ENCODE measurements at places on chromosomes 12 and 14.

GRCh38 chr12:62808166-62808879 is 126.6 kb downstream of the PPM1H start:
- DNase-seq = no peak

DNA sequence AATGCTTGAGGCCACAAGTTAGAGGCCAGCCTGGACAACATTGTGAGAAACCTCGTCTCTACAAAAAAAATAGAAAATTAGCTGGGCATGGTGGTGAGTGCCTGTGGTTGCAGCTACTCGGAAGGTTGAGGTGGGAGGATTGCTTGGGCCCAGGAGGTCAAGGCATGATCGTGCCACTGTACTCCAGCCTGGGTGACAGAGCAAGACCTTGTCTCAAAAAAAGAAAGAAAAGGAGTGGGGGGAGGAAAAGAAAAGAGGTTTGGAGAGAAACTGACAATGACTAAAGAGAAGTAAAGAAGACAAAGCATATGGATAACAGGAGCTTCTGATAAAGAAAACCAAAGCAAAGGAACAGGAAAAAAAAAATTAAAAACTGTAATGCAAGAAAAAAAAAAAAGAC is 37.4 kb upstream of the SELPLG start:
- DNase-seq = no peak

- no peak for DNase-seq
These were observed 77.9 kb upstream of the HOXC13 start for GRCh38 chr12:53860426-53861345.

DNA sequence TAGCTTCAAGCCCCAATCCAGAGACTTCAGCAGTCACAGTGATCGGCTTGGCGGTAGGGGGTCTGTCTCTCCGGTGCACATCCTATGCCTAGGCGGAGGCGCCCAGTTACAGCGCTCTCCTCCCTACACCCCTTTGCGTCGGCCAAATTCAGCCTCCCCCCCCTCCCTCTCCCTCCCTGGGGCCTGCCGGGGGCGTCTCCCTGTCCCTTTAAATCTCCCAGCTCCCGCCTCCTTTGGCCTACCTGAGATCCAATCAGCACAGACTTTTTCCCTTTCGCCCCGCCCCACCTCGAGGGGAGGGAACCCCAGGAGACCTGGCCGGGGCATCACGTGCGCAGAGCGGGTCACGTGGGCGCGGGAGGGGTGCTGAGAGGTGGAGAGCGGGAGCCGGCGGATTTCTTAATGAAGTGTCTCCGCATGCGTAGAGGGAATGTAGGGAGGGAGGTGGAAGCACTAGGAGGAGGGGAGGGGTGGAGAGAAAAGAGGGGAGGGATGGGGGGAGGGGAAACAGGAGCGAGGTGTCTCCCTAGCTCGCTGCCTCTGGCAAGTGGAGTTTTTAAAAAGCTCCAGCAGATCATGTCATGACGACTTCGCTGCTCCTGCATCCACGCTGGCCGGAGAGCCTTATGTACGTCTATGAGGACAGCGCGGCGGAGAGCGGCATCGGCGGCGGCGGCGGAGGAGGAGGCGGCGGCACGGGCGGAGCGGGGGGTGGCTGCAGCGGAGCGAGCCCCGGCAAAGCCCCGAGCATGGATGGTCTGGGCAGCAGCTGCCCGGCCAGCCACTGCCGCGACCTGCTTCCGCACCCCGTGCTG is at the start of gene HOXC13:
Gene HOXC13 (plus strand): TSS at position 506 of the 815 bp plus-strand sequence. CDS start 76 bp downstream, at position 582.
- peak; percentile 98 for DNase-seq

DNA sequence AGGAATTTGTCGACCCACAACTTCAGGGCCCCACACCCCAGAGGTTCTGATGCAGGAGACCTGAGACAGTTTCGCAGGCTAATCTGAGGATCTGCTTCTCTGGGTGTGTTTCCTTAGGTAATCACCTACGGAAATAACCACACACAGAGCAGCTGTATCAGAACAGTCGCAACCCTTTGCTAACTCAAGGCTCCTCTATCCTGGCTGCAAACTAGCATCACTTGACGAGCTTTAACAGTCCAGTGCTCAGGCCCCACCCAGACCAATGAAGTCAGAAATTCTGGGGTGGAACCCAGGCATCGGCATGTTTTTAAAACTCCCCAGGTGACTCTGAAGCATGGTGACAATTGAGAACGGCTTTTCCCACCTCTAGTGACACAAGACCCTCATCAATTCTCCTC is 20.7 kb downstream of the SLC7A7 start:
- no peak for DNase-seq

- no peak for DNase-seq
These were observed 190.1 kb downstream of the TTC8 start for GRCh38 chr14:89014569-89014850.

DNA sequence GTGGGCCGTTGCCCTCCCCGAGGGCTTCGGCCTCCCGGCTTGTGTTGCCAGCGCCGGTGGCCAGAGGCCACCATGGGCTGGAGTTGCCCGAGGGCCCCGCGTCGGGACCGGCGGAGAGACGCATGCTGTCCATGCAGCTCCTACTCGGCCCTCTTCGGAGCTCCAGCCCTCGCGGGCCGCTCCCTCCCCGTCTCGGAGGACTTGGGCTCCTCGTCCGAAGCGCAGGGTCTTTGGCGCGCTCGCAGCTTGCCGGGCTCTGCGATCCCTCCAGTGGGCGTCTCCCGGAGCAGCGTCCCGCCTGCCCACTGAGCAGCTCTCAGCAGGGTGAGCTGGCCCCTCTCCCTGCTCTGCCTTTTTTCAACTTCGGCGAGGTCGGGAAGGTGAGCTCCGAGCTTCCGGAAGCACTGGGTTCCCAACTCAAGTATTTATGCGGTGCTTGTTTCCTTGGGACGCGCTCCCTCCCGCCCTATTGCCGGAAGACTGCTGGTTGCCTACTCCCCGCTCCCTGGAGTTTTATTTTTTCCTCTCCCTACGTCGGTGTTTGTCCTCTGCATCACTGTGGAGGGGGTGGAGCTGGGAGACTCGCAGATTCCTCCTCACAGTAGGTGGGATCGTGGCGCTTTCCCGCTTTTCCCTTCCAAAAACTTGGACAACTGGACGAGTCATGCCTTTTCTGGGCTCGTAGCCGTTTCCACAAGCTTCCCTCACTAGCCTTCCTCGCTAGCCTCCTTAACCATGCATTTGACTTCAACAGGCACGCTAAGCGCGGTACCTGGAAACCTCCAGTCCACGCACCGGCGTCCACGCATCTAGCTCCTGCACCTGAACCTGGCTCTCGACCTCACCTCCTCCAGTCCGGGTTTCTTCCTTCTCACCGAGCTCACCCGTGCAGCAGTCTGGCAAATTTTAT is at the start of gene AVPR1A:
Gene AVPR1A (minus strand): TSS at position 489 of the 910 bp plus-strand sequence. CDS start 365 bp downstream, at position 124.
- peak; percentile 60 for DNase-seq

DNA sequence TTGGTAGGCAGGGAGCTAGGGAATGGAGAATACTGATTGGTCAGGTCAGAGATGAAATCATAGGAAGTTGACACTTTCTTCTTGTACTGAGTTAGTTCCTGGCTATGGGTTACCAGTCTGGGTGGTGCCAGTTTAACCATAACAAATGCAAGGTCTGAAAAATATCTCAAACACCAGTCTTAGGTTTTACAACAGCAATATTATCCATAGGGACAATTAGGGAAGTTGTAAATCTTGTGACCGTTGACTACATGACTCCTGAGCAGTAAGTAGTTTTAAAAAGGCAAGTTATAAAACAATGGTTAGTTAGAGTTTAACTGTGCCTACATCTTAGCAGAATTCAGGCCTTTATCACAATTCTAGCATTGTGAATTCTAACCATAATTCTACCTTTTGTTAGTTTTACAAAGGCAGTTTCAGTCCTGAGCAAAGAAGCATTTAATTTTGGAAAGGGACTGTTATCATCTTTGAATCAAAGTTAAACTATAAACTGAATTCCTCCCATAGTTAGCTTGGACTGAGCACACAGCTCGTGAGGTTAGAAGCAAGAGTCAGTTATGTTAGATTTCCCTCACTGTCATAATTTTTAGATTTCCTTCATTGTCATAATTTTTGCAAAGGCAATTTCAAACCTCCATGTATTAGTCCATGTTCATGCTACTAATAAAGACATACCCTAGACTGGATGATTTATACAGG is 19.7 kb upstream of the MON2 start:
- DNase-seq = no peak

- peak; percentile 23 for DNase-seq
These were observed 1117.6 kb upstream of the TMEM132C start for GRCh38 chr12:127149226-127149964.

DNA sequence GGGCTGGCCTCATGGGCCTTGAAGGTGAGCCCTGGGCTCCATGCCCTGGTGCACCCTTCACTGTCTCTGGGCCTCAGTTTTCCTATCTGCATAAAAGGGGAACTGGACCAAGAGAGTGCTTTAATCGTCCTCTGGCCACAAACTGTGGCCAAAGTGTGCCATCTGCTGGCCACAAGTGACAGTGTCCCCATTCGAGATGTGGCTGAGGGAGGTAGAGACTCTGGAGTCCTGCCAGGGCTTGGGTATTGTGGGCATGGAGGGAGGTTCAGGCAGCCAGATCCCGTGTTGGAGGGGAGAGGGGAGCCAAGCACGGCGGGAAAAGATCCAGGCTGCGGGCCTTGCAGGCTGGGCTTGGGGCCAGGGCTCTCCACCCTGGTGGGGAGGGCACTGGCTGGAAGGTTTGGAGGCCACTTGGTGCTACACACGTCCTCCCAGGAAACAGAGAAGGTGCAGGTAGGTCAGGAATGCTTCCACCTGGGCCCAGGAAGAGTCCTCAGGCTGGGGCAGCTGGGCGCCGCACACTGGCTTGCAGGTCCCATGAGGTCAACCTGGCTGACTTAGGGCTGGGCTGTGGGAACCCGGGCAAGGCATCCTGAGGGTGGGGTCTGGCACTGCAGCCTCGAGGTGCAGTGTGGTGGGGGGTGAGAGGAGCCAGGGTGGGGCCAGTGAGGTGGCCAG is 7.3 kb upstream of the KIF26A start:
- DNase-seq = peak; percentile 52

DNA sequence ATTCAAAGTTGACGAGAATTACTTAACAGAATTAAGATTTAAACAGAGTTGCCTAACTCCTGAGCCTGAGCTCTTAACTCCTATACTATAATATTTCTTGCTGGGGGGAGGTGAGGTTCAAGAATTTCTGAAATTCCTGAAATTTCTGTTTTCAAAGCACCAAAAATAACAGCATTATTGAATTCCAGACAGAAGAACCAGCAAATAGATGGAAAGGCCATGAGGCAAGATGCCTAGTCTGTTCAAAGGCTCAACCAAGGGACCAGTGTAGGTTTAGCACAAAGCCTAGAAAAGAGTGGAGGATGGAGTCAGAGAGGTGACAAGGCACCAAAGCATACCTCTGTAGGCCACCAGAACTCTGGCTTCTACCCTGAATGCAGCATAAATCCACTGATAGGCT is 76.4 kb downstream of the PPP1R12A start:
- no peak for DNase-seq

- DNase-seq = no peak
These were observed 214.9 kb downstream of the CNTN1 start for GRCh38 chr12:40907115-40907527.

DNA sequence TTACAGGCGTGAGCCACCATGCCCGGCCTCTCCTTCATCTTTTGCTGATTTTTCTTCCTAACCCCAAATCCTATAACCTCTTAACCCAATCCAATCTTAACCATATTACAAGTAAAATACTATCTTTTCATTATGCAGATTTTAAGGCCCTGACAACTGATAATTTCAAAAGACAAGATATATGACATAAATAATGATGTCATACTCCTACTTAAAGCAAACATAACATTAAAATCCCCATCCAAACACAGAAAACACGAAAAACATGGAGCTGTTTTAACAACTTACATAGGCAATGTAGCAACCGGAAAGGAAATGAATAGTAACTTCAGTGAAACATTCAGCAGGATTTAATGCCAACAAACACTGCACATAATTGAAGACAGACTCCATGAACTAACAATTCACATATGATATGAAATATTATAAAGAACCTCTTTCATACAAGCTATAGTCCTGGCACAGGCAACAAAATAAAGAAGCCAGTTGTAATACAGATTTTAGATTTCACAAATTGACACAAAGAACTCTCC is 21.5 kb downstream of the USP44 start:
- DNase-seq = no peak

DNA sequence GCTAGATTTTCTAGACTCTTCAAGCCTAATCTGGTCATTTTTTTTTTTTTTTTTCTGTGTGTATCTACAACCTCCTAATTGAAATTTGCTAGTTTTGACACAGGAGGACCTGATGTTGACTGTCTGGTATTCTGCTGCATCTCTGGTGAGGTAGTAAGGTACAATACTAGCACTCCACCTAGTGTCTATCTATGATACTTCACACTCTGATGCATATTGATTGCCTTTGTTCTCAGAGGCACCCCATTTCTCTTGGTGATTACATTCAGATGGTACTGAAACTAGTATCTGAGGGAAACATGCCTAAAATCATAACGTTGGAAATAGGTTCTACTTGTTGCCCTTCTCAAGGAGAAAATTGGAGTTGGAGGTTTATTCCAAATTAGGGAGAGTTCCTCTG is 930.5 kb upstream of the NOVA1 start:
- no peak for DNase-seq

- DNase-seq = peak; percentile 98
These were observed at the start of gene SUDS3 for GRCh38 chr12:118376089-118377020. Gene SUDS3, plus strand, starts transcription at chr12:118376555. Its CDS starts 137 bp downstream, at chr12:118376692.

DNA sequence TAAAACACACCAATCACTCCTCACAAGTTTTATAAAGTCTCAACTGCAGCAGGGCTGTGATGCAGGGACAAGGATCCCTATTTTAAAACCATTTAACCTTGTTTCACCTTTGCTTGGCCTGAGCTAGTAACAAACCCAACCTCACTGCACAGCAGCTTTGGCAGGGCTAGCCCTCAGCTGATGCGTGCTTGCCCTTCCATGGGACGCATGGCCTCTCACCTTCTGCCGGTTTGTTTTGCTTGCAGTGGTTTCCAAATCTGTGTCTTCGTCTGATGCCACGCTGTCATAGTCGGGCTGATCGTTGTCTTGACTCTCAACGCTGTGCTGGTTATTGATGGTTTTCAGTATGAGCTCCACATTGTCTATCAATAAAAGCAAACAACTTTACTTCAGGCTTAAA is 43.3 kb downstream of the GIT2 start:
- DNase-seq = no peak

GRCh38 chr14:72439707-72440106 is 454.2 kb downstream of the DPF3 start:
- no peak for DNase-seq

- no peak for DNase-seq
These were observed 15.3 kb upstream of the MYF6 start for GRCh38 chr12:80692114-80692513.

DNA sequence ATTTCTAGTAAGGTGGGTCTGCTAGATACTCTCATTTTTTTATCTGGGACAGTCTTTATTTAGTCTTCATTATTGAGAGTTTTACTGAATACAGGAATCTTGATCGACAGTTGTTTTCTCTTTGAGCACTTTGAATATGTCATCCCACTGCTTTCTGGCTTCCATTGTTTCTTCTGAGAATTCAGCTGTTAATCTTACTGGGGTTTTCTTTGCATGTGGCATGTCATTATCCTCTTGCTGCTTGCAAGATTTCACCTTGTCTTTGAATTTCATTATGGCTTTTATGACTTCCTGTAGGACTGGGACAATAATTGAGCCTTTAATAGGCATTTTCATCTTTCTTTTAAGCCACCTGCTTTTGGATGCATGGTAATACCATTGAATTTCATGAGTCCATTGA is 46.7 kb upstream of the RD3L start:
- DNase-seq = no peak

- DNase-seq = no peak
These were observed 1.3 kb upstream of the SETD1B start for GRCh38 chr12:121802485-121802842.

- no peak for DNase-seq
These were observed 37.7 kb upstream of the TXNRD1 start for GRCh38 chr12:104177663-104178501.

GRCh38 chr12:75698052-75698451 is 186.6 kb upstream of the KRR1 start:
- no peak for DNase-seq
